Hair follicle dermal papilla cell (primary cell): ENCODE measurements at places on chromosomes 1 and 21. TPM values are rescaled to one million over a fixed set of nuclear protein-coding genes. Genes with fewer than 3 reads are reported as not detected.

RHCE gene
- total RNA-seq, result 0.61 and 0.65 TPM in 2 replicates

RPS6KC1 gene
- 31.7 and 37.6 TPM in 2 replicates for total RNA-seq

S100A7A gene
- not detected in 2 replicates for total RNA-seq

CASZ1 gene
- 0.36 and 0.49 TPM in 2 replicates for total RNA-seq

RAB3B gene
- 20.4 and 30.6 TPM in 2 replicates for total RNA-seq

ZFP69B gene
- 1.9 and 2.3 TPM in 2 replicates for total RNA-seq

HOOK1 gene
- total RNA-seq, result not detected in 2 replicates
